ENCODE measurements at places on chromosomes 4 and X.

DNA sequence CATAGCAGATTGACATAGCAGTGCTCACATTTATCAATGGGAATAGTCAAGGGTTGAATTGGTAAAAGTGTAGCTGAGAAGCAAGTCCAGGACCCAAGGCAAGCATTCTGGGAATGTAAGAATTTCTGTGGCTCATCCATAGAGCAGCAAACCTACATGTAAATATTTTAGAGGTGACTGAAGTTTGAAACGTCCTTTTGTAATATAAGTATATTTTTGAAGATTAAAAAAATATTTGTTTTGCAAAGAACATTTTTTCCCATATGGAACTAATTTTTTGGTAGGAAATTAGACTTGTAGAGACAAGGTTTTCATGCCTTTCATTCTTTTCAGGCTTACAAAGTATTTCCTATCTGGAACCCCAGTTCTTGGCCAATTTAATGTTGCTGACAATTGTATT lies 104.0 kb downstream of the TEX13A start:
- no peak for DNase-seq

DNA sequence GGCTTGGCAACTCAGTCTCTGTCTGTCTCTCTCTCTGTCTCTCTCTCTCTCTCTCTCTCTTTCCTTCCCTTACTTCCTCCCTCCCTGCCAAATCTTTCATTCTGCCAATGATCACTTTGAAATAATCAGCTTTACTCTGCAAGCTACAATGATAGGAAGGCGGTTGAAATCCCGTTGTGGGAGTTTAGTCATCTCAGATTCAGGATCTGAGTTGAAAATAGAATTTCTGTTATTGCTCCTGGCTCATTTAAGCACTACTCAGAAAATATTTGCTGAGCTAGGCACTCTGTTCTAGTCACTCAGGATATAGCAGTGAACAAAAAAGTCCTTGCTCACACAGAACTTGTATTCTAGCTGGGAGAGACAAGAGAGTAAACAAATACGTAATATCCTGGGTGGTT lies 56.3 kb upstream of the DCTD start:
- no peak for DNase-seq

- no peak for DNase-seq
Observed at GRCh38 chr4:21769404-21770147, 179.0 kb downstream of the KCNIP4 start.

- no peak for DNase-seq
Observed at GRCh38 chr4:3203971-3204431, 45.0 kb upstream of the MSANTD1 start.

GRCh38 chr4:175443547-175443946 lies 368.5 kb downstream of the GPM6A start:
- no peak for DNase-seq

- no peak for DNase-seq
Observed at GRCh38 chr4:188683571-188683970, 544.3 kb downstream of the TRIML1 start.

GRCh38 chrX:39815631-39816030 lies 282.1 kb downstream of the BCOR start:
- DNase-seq, result no peak

DNA sequence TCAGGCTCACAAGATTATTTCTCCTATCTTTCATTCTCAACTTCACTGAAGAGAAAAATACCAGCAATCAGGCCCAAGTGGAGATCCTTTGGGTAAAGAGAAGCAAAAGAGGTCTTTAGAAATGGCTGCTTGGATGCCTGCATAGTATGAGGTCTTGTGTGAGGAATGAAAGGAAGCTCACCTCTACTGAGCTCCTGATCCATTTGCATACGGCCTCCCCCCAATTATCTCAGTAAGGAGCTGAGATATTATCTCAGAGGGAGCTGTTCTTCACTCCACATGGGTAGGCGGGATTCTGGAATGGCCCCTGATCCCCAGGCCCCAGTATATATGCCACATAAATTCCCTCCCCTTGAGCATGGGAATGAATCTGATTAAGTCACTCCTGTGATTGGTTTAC lies 75.8 kb downstream of the EVC2 start:
- no peak for DNase-seq

DNA sequence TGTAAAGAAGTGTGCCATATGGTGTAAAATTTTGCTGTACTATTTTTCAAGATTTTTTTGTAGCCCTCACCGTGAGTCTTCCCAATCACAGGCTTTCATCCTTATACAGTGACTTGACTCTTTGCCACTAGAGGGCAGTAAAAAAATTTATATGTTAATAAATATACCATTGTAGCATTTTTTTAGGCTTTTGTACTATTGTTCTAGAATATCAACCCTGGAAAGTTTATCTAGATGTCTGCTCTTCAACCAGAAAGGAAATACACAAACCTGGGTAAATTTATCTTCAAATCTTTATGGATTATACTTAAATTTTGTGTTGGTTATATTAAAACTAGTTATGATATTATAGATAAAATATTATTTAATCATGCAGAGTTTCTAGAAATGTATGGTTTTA lies 235.3 kb downstream of the TENM3 start:
- no peak for DNase-seq

DNA sequence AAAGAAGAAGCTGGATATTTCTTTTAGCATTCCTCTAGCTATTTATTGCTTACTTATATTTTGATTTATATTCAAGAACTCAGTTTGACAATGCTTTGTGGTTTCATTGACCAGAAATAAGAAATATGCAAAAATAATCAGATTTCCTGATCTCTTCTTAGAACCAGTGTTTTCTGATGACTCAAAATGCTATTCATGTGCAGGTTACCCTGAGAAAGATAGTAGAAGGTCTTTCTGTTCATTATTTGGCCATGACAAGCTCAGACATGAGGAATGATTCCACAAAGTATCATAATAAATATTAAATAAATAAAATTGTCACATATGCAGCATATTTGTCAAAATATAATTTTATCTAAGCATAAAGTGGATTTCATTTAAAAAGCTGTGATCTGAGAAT lies 24.1 kb downstream of the ADH7 start:
- DNase-seq, result no peak

GRCh38 chrX:12563121-12563520 lies 228.1 kb upstream of the PRPS2 start:
- no peak for DNase-seq
